ENCODE measurements at places on chromosomes 5 and 9.

DNA sequence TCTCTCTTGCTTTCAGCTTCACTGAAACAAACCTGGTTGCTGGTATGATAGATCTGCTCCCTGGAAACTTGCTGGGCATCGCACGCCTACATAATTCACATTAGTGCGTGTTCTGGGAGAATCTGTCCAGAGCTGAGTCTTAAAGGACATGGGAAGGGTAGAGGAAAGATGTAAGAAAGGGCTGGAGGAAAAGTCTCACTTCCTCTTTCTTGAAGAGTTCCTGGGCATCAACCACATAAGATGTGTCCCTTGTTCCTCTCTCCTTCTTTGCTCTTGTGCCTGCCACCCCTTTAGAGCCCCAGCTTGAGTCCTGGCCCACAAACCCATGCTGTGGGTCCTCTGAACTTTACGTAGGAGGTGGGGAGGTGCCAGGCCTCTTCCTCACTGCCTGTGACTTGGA is 205.3 kb upstream of the PANK3 start:
- DNase-seq: no peak

DNA sequence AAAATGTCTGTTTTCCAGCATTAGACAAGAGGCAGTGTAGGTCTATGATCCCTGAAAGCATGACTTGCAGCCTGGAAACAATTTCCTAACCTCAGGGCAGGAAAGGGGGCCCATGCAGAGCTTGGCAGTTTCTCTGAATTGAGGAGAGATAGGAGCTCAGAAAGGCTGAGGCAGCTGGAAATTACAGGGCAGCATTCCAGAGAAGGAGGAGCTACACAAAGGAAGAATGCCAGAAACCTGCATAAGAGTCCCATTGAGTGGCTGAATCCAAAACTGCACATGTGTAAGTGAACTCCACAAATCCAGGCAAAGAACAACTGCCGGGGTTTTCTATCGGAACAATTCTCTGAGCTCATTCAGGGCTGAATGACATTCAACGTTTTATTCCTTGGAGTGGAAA is 346.8 kb downstream of the PIK3R1 start:
- DNase-seq: no peak

DNA sequence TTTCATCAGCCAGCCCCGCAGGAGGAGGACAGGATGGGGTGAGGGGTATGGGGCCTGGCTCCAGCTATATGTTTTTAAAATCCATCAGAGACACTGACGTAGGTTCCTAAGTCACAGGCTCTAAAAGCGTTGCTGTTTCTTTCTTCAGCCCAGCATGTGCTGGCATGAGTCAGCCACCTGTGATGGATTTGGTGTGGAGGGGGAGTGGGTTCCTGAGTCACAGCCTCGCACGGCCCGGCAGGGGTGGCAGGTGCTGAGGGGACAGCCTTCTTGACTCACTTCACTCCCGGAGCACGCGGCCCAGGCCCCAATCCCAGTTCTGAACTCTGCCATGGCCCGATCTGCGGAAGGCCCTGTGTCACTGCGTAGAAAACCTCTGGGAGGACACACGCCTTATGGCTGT is 38.8 kb upstream of the RPL26L1 start:
- no peak for DNase-seq

GRCh38 chr9:105975886-105976645 is 281.7 kb downstream of the TMEM38B start:
- DNase-seq: no peak

GRCh38 chr5:31476738-31477141 is 55.2 kb downstream of the DROSHA start:
- DNase-seq: no peak

GRCh38 chr5:83374547-83374946 is 97.0 kb upstream of the VCAN start:
- DNase-seq: no peak

DNA sequence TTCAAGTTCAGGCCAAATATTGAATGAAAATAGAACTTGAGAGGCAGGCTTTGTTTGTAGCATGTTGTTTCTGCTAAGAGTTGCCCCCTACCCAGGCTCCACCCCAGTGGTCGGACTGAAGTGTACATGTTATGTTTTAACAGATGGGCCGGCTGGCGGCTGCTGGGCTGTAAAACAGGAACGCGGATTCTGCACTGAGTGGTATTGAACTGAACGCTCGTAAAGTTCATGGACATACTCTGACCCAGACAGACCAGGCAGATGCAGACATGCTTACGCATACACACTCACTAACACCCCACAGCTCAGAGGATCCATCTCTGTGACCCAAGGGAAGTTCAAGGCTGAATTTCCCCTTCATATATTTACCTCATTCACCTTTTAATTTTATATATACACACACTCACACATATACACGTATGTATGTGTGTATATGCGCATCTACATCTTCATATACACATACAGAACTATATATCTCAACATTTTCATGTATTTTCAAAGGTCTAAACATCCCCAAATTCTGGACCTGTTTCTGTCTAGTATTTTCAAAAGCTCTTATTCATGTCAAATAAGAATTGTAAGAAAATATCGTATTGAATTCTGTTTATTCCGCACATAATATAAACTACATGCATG is 1.4 kb downstream of the MARCHF3 start:
- DNase-seq: no peak

DNA sequence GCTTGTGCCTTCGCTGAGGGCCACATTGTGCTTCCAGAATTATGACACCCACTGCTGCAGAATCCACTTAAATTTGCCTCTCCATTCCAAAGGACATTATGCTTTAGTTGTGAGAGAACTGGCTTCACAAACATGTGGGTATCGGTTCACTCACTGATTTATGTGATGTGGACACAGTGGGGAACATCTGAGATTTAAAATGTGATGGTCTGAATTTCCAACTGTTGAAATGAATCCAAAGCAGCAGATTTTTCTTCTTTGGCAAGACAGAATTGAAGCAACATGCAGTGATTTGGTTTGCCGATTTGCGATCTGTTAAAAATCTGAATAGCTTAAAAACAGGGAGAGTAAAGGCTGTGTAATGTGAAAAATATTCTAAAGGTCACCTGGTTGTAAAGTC is 20.3 kb downstream of the PCSK5 start:
- no peak for DNase-seq

- no peak for DNase-seq
These were observed 153.5 kb downstream of the TTLL11 start for GRCh38 chr9:121939643-121940042.

- DNase-seq: no peak
These were observed 69.1 kb downstream of the MYO10 start for GRCh38 chr5:16866795-16867576.

DNA sequence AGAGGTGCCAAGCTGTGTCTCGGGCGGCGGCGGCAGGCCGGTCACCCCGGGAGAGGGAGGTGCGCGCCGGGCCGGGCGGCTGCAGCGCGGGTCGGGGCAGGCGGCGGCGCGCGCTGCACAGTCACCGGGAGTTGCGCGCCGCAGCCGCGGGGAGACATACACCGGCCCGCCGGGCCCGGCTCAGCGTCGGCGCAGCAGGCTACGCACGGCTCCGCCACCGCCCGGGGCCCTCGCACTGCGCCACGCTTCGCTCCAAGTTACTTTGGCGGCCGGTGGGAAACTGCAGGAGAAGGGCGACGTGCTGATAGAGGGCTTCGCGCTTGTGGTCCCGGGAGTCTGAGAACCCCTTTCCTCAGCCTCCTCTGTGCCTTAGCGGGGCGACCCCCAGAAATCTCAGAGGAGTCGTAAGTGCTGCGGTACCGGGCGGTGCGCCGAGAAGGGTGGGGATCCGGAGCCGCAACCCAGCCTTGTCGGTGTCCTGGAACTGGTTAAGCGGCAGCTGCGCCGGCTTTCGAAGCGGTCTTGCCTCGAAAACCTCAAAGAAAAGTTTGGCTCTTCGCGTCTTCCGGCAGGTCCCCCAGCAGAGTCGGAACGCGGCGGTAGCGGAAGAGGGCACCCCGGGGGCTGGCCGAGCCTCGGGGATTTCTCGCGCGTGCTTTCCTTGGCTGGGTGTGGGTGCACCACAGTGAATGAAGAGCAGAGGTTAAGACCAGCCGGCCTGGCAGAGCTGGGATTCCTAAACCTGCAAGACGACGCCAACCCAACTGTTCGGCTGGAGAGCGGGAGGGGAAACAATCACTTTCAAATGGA is at the start of gene EFNA5:
EFNA5 (minus strand) TSS at position 6 of the 810 bp plus-strand sequence.
- no peak for DNase-seq

DNA sequence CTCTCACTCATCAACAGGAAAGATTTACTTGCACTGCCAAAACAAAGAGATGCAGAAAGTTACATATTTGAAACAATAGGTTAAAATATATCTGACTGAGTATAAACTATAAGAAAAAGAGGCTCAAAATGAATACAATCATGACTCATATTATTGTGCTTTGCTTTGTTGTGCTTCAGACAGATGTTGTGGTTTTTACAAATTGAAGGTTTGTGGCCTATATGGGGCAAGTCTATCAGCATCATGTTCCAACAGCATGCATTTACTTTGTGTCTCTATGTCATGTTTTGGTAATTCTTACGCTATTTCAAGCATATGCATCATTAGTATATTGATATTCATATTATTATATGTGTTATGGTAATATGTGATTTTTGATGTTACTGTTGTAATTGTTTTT is 330.0 kb downstream of the PRR16 start:
- DNase-seq: no peak

GRCh38 chr5:57676222-57677098 is 193.8 kb upstream of the ACTBL2 start:
- no peak for DNase-seq

- DNase-seq: no peak
These were observed 94.6 kb upstream of the TXNDC8 start for GRCh38 chr9:110432253-110432652.

DNA sequence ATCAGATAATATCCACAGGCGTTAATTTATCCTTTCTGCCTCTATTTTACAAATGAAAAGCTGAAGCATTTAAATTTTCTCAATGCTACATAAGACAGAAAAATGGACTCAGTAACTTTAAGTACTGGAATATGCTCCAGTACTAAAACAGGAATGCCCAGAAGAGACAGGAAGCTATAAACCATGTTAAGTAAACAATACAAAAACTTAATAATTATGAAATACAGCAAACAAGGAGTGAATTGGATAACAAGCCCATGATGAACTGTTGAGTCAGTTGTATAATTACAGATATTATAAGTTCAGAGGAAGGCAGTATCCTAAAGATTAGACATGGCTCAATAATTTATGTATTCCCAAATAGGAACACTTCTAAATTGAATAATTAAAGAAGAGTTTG is 148.5 kb downstream of the CHSY3 start:
- DNase-seq: no peak

DNA sequence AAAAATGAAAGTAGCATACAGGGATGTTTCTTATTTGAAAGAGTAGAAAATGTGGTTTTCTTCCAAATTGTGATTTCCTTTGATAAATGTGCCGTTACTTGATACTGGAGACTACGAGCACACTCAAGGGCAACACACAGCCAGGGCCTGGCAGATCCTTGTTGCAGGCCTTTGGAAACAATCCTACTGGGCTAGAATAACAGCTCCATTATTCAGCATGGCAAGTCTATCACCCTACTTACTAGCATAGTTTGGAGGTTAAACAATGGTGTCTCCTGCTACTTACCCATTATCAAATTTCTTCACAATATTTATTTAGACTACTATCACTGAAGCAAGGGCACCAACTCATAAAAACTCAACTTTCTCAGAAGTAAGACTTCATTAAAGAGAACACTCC is 140.8 kb upstream of the ZNF608 start:
- no peak for DNase-seq

DNA sequence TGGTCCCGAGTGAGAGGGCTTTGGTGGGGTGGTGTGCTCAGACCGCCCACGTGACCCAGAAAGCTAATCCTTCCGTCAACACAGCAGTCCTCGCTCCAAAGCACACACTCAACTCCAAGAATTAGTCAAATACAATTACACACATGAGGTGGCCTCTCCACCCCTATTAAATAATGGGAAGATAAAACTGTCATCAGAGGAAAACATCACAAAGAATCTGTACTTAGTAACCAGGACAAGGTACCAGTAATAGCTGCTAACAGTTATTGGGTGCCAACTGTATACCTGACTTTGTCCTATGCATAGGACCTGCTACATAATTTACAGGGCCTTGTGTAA is 222.8 kb downstream of the HSPA4 start:
- DNase-seq: no peak

DNA sequence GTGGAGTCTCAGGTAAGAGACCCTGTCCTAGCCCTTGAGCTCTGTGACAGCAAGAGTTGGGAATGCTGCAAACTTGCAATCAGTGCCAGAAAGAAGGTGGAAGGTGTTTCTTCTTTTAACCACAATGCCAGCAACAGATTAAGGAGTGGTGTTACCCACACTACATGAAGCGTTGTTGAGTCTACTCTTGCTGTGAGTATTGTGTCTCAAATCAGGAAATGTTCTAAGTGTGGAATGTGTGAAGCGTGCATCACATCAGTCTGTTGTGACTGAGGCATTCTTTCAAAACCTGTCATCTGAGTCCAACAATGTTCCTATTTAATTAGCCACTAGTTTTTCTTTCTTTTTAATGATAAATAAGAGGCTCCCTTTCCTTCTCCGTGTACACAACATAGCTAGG is 2.9 kb upstream of the LURAP1L start:
- DNase-seq: no peak

DNA sequence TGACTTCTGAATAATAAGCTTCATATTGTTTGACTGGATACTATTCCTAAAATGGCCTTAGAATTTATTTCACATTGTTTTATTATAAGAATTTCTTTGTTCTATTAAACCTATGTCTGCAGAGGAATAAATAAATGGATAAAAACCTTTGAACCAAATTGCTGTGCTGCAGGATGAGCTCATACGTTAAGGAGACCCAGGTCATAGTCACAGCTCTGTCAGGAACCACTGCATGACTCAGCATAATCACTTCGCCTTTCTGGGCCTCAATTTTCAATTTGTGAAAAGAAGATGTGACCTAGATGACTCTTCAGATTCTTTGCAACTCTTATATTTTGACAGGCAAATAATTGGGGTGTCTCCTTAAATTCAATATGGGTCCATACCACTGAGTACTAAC is 36.7 kb upstream of the HMHB1 start:
- no peak for DNase-seq

GRCh38 chr5:6683241-6683640 is 30.0 kb upstream of the TENT4A start:
- DNase-seq: no peak

DNA sequence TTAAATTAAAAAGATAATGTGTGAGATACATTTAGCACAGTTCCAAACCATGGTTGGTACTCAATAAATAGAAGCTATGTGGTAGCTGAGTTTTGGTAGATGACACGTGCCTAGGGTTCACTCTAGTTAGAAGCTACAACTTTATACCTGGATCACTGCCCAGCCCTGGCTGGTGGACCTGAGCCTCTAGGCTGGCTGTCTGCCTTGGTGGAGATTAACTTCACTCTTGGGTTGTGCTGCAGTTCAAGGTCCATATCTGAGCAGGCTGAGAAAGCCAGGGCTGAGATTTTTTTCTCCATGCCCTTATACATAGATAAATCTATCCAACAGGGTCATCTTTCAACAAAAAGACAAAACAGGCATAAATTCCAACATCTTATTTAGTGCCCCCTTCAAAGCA is 44.6 kb upstream of the SPDL1 start:
- no peak for DNase-seq
